ENCODE measurements at places on chromosomes 6 and 20.
A peak's percentile ranks its signal among the peaks of the same experiment; 100 is the strongest.

- DNase-seq = no peak
These were observed 815.7 kb downstream of the QKI start for GRCh38 chr6:164230259-164230658.

DNA sequence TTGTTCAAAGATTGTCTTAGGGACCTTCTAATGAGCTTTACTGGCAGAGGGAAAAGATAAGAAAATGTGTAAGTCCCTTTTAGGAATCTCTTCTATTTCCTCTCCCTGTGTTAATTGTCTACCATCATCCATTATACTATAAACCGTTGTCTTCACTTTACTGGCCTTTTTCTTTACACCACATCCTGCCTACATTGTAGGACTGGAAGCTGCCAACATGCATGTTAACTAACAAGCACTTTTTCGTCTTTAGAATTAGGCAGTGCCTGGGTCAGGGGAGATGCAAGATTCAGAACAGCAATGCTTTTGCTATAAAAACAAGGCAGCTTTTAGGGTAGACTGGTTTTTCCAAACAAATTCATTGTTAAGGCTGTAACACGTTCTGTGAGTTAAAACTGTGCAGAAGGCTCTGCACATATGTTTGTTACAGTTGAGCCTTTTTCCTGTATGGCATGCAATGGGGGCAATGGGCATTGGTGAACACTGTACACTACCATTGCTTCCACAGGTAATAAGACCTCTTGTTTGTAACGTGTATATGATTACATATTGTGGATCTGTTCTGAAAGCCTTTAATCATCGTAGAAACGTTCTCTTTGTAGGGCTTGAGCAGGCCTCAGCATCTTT, 10.9 kb upstream of the PKIG start:
- no peak for DNase-seq

- no peak for DNase-seq
These were observed 311.4 kb downstream of the EPM2A start for GRCh38 chr6:145423936-145424335.

DNA sequence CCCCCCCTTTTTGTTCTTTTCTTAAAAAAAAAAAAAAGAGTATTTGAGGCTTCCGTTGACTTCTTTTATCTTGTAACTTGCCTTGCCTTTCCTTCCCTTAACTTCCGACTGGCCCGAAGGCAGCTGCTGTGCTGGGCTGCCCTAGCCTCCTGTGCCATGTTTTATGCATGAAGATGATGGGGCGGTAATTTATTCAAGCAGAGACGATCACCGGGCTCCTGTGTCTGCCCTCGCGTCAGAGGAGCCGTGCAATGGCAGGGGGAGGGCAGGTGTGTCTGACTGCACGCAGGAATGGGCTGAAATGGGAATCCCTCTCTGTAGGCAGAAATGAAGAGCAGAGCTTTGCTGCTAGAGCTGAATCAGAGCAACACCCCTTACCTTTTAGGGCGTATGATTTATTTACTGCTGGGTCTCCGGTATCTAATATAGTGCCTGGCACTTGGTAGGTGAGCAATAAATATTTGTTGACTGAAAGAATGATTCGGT, 106.3 kb upstream of the RIPOR2 start:
- DNase-seq = no peak

DNA sequence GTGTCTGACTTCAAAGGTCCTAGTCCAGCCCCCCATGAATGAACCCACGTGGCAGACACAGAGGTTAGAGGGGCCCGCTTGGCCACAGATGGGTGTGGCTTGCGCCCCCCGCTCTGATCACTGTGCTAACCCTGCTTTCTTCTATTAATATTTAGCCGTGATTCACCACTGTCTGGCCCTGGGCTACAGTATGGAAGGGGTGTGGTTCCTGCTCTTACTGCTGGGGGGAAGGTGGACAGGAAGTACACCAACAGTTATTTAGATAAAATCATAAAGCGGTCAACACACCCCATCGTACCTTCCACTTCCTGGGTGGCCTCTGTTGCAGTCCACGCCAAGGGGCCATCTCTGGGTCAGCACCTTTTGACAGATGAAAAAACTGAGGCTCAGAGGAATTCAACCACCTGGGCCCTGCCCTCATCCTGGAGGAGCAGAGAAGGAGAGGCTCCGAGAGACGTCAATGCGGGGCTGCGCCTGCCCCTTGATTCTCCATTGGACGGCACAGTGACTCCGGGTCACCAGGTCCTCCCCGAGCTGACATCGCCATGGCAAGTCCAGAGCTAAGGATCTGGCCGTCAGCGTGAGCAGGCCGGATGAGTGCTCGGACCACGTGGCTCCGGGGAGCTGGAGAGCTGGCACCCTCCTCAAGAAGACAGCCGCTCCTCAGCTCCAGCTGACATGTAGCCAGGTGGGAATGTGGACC, 206.3 kb downstream of the PREX1 start:
- peak; percentile 16 for DNase-seq

DNA sequence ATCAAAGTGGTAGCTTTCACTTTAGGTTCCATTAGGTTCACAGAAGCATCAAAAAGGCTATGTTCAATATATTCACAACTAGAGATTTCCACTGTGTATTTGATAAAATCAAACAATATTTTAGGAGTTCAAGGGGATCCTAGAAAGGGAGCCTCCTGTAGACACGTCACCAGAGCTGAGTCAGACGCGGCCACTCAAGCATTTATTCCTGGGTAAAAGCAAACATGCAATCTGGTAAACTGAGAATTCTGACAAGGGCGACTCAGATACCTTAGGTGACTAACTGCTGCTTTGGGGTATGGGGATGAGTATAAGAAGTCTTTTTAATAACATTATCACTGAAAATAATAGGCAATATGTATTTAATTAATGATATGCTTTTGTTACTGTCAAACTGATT, 118.7 kb upstream of the HMGN3 start:
- no peak for DNase-seq

DNA sequence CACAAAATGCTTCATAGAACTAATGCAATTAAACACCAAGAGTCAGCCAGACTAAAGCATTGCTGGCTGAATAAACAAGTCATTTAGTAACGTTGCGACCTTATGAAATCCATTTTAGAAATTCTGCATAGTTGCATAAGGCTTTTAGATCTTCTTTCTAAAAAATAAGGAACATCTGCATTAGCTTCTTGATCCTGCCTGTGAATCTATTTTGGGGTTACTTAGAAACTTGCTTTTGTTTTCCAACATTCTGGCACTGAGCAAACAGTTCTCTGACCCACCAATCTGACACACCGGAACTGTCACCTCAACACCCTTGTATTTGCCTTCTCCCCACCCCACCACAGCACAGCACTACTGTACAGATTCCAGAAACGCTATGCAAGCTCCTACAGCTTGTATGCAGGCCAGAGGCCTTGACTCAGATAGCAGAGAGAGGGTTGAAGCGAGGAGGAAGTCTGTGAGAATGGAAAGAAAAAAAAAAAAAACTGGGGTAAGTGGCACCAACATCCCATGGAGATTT, 55.0 kb downstream of the KIF13A start:
- no peak for DNase-seq

GRCh38 chr6:30912746-30913520, 1.1 kb upstream of the VARS2 start:
- DNase-seq = no peak
